Activated CD4-positive, alpha-beta T cell treated with anti-CD3 and anti-CD28 coated beads, Interleukin-2, amount 50 U/mL, for 48 hours (primary cell): ENCODE measurements at places on chromosomes 6 and 20.

- DNase-seq, result no peak
Observed at GRCh38 chr6:156956286-156956685, 179.1 kb downstream of the ARID1B start.

DNA sequence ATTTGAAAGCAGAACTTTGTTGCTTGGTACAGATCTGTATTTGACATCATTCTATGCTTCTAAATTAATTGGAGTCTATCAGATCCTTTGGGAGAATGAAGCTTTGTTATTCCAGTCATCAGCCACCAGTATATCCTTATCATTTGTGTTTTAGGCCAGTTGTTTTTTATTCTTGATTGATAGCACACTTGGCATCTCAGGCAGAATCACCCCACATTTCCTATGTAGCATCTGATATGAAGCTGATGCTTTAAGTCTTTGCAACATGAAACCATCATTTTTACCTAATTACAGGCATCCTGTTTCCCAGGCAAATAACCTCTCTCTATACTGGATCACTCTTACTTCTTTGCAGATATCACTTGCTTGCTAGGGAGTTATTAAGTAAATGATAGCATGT, 20.7 kb upstream of the RNGTT start:
- no peak for DNase-seq

GRCh38 chr6:90399970-90400369, 103.3 kb upstream of the BACH2 start:
- peak; percentile 48 for DNase-seq

GRCh38 chr6:36779227-36779626, 60.0 kb downstream of the CPNE5 start:
- no peak for DNase-seq

DNA sequence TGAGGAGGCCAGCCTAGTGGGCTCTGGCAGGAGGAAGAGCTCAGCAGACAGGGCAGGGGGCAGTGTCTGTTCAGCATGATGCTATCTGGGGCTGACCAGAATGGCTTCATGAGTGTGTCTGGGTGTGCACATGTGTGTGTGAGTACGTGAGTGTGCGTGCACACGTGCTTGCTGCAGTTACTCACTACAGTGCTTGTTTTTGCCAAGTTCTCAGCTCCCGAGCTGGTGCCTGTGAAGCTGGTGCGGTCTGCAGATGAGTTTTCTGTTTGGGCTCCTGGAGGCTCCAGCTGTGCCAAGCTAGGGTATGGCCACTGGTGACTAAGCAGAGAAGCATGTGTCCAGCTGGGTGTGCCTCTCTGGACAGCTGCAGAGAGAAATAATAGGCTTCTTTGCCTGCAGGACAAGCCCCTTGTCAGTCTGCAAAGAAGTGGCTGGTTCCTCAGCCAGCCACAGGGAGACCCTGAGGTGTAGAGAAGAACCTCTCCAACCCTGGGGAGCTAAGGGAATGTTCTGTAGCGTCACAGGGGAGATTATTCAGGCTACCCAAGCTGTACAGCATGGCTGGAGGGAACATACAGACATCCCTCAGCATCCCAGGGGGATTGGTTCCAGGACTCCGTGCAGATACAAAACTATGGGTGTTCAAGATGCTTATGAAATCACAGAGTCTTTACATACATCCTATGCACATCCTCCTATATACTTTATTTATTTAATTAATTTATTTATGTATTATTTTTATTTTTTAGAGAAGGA, 40.2 kb upstream of the FAM50B start:
- no peak for DNase-seq

GRCh38 chr20:49549801-49550551, 18.0 kb downstream of the PTGIS start:
- DNase-seq, result no peak

GRCh38 chr6:104459543-104459942, 400.2 kb downstream of the HACE1 start:
- no peak for DNase-seq

- no peak for DNase-seq
Observed at GRCh38 chr6:66883453-66883852, 1176.4 kb upstream of the EYS start.

DNA sequence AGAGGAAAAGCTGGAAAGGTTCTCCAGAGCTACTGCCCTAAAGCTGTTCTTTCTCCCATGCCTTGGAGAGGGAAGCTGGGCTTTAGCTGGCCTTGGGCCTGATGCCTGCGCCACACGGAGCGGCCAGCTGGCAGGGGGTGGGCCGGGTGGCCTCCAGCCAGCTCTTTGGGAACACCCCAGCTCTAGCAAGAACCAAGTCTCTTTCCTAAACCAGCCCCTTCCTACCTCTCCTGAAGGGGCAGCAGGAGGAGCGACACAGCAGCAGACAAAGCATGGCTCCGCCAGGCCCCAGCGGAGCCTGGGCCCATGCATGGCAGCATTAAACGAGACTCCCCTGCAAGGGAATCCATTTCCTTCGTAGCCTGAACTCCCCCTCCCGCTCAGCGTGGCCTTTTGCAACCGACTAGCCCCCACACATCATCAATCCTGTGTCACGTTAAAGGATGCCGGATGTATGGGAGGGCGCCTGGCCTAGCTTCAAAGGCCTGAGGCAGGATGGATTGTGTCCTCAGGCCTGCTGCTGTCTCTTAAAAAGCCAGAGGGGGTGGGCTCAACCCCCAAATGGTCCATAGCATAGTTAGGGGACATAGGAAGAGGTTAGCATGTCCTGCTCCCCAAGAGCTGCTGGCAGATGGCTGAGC, 14.0 kb downstream of the MRPS18A start:
- DNase-seq, result no peak
